ENCODE measurements at places on chromosomes 16 and 17. TPM values are rescaled to one million over a fixed set of nuclear protein-coding genes. Genes with fewer than 3 reads are reported as not detected.

DNA sequence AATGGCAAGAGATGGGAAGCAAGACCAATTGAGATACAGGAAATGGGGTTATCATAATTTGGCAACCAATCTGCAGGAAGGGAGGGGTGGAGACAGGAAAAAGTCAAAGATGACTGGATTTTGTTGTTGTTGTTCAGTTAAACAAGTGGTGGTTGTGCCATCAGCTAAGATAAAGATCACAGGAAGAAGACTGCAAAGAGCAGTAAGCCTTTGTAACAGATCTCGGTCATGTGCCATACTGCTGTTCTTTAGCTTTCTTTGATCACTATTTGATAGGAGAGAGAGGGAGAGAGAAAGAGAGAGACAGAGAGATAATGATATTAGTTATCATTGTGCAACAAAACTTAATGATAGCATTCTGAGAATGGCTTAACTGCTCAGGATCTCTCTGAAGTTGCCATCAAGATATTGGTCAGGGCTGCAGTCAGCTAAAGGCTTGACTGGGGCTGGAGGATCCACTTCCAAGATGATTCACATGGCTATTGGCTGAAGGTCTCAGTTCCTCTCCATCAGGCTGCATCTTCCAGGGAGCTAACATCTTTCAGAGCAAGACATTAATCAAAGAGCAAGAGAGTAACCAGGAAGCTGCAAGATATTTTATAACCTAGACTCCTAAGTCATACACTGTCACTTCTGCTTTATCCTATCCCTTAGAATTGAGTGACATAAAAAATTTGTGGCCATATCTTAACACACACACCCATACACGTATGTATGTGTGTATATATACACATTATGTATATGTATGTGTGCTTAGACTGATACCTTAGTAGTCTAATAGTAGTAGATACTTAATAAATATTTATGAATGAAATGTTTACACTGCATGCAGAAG, 405.0 kb downstream of the SHISA9 start:
- no peak for DNase-seq

DNA sequence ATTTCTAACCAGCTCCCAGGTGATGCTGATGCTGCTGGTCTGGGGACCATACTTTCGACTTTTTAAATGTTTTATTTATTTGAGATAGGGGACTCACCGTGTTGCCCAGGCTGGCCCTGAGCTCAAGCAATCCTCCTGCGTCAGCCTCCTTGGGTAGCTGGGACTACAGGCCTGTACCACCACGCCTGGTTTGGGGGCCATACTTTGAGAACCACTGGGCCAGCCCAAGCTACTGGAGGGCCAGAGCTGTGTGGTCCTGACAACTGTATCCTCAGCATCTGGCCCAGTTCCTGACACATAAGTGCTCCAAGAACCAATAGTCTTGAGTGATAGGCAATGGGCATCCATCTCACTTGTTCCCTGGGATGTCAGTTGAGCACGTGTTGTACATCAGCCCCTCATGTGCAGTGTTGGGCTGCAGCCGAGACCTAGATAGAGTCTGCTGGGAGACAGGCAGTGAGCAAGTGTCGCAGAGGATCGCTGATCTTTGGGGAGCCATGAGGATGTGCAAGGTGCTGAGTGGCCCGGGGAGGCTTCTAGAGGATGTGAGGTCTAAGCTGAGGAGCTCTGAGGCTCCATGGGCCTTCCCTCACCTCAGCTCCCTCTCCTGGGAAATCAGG, 1.6 kb downstream of the RMI2 start:
- DNase-seq, result no peak

- DNase-seq, result no peak
Observed at GRCh38 chr17:8031261-8031661, 7.6 kb upstream of the ALOX15B start.

- no peak for DNase-seq
Observed at GRCh38 chr16:88973007-88973410, 4.0 kb downstream of the CBFA2T3 start.

DNA sequence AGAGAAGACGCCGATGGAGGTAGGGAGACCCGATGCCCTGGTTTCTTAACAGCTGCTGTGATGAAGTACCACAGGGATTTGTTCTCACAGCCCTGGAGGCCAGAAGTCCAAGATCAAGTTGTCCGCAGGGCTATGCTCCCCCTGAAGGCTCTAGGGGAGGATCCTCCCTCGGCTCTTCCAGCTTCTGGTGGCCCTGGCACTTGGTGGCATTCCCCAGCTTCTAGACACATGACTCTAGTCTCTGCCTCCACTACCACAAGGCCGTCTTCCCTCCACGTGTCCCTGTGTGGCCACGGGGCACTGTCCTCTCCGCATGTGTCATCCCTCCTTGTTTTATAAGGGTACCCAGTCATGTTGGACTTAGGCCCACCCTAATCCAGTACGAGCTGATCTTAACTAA, 375.2 kb downstream of the SLC39A11 start:
- DNase-seq, result no peak

- no peak for DNase-seq
Observed at GRCh38 chr16:28027055-28027454, 36.5 kb downstream of the GSG1L start.

GRCh38 chr16:72972878-72973571, 74.9 kb downstream of the ZFHX3 start:
- DNase-seq, result no peak

DNA sequence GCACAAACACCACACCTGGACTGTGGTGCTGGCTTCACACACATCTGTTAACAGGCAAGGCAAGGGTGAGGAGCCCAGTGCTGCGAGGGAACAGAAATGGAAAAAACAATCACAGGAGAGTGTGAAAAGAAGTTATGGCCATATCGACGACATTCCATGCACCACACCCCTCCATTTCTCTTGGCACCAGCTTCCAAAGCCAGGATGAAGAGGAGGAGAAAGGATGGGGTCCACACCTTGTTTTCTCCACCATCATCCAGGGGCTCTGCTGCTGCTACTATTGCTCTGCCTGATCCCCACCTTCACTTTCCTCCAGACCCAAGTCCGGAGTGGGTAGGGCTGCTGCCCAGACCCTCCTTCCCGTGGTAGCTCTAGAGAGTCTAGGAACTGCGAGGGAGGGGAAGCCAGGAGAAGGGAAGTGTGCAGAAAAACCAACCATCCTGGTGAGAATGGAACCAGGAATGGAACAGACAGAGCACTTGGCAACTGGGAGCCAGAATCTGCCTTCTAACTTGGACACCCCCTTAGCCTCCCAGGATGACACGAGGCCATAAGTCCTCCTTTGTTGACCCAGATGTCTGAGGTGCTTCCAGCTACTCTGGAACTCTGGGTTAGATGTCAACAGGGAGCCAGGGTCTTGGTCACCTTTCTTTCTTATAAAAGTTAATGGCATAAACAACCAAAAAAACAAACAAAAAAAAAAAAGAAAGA, 1.2 kb upstream of the PROCA1 start:
- DNase-seq, result no peak

DNA sequence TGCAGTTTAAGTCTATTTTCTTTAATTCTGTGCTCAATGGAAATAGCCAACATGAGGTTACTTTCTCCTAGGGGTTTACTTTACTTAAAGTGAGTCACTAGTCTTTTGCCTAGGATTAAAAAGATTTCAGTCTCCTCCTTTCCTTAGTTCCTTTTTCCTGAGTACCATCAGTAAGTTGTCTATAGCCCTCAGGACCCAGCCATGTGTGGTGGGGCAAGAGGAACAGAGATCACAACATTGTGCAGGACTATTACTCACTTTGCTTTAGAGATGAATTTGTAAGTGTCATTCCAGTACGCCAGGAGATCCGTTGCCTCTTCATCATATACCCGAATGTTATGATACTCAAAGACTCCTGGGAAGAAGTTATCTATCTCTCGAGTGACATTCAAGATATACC, 27.7 kb upstream of the CORO6 start:
- no peak for DNase-seq

DNA sequence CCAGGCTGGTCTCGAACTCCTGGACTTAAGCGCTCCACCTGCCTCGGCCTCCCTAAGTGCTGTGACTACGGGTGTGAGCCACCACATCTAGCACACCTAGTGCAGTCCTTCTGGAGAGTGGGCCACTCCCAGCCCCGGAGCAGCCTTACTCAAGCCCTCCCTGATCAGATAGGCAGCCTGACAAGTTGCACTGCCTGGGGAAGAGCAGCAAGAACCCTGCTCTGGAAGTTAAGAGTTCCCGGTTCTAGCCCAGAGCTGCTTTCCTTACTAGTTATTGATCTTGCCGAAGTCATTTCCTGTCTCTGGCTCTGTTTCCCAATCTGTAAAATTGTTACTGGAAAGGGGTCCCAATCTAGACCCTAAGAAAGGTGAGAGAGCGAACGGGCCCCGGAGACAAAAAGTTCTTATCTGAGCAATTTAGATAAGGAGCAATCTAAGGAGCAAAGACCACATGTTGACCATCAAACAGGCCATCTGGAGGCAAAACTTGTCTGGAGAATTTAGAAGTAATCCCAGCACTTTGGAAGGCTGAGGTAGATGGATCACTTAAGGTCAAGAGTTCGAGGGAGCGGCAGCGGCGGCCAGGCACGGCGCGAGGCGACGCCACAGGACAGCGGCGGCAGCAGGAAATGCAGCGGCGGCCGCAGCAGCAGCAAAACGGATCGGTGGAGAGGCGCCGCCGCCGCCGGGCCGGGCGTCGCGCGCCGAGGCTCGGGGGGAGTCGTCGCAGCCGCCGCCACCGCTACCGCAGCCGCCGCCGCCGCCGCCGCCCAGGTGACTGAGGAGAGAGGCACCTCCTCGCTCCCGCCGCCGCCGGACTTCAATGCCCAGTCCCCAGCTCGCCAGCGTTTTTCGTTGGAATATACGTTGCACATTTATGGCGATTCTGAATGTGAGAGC, 4.3 kb upstream of the NAGLU start:
- no peak for DNase-seq

DNA sequence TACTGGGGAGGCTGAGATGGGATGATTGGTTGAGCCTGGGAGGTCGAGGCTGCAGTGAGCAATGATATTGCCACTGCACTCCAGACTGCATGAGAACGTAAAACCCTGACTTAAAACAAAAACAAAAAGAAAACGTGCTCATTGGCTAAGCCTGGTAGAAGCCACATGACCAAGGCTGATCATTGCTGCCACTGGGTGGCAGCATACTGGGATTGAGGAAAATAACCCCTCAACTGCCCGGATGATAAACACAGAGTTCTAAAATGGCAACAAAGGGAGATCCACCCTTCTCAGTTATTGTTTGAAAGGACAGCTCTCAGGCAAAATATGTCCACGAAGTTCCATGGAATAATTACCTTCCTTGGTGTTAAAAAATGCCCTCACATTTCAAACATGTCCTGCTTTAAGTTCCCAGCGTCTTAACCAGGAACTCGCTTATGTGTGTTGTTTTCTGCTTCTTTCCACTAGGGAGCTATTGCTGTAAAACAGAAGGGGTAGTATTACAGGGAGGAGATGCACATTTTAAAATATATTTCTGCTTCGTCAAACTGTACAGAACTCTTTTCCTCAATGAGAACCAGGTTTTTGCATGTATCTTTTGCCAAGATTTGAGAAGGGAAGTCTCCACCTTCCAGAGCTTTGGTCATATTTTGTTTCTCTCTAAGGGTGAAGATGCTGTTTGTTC, 675.3 kb downstream of the MAF start:
- DNase-seq, result peak; percentile 2

- DNase-seq, result no peak
Observed at GRCh38 chr16:72458035-72458434, 286.1 kb upstream of the PMFBP1 start.

GRCh38 chr17:75475144-75475835, 18.9 kb downstream of the TMEM94 start:
- DNase-seq, result no peak

GRCh38 chr17:79783891-79784290, 5.9 kb downstream of the CBX2 start:
- DNase-seq, result no peak

GRCh38 chr17:8496081-8496480, 60.4 kb downstream of the NDEL1 start:
- DNase-seq, result no peak

DNA sequence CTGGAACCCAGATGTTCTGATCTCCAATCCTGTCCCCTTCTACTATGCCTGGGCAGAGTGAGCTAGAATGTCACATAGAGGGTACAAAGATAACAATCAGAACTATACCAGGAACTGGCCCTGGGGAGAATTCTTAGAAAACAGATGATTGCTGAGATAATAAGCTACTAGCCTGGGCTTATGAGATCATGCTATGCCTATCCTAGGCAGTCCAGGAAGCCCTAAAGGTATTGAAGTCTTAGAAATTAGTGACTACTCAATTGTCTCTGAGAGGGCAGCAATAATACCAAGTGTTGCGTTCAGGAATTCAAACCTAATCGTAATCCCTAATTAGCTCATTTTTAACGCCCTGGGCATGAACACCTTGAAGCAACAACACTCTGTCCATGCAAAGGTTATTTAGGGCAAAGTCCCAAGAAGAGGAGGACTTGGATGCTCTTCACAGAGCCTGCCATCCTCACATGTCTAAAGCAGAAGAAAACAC, 77.1 kb downstream of the MMD start:
- no peak for DNase-seq

DNA sequence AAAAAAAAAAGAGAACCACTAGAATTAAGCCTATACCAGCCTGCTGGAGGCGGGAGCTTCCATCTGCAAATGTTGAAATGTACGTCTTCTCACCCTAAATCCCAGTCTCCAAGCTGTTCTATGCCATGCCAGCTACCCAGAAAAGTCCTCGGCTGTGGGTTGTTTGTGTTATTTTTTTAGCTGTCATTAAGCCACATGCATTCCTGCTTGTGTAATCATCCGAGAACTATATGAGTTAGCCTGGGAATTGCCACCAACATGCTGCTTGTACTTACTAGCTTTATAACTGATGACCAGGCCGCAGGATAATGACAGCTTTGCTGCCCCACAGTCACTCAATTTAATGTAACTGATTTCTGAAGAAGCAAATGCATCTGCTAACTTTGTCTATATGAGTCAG, 313.9 kb upstream of the SALL1 start:
- DNase-seq, result peak; percentile 72

GRCh38 chr17:80986816-80987475, 4.7 kb upstream of the CHMP6 start:
- no peak for DNase-seq

DNA sequence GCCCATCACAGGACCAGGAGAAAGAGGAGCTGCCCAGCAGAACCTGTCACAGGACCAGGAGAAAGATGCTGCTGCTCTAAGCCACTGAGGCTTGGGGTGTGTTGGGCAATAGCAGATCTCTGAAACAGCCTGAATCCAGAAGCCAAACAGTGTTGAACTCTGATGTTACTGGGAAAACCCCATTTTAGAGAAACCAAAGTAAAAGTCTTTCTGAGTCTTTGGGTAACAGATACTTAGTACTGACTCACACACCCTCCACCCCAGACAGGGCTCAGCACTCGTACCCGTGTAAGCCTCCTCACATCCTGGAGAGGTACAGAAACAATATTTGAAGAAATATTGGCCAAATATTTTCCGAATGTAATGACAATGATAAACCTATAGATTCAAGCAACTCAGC, 82.8 kb upstream of the GNG13 start:
- DNase-seq, result no peak

- no peak for DNase-seq
Observed at GRCh38 chr16:84553873-84554399, 49.5 kb upstream of the MEAK7 start.

MCRIP2 gene
- 3.0 TPM for total RNA-seq

ALOX15 gene
- total RNA-seq, result not detected

TTYH2 gene
- 0.50 TPM for total RNA-seq

EVPL gene
- total RNA-seq, result not detected

PLEKHH3 gene
- 8.8 TPM for total RNA-seq

SPATA32 gene
- total RNA-seq, result not detected
